ENCODE measurements at places on chromosomes 1 and 21.
A peak's percentile ranks its signal among the peaks of the same experiment; 100 is the strongest.

DNA sequence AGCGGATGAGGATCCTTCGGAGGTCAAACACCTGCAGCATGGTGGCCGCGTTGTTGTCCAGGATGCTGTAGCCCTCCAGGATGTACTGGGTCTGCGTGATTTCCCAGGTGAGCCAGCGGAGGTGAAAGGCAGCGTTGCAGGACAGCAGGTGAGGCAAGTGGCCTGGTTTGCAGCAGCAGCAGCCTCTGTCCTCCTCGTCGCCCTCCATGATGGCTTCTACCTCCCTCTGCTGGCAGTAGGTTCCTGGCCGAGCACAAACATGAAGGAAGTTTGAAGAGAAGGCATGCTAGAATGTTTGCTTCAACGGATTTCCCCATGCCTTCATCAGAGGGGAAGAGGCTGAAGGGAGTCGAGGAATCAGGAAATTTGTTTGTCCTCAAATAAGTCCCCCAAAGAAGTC is 74.7 kb downstream of the NTPCR start:
- DNase-seq = peak; percentile 66

GRCh38 chr1:210655511-210655910 is 326.8 kb downstream of the HHAT start:
- no peak for DNase-seq

DNA sequence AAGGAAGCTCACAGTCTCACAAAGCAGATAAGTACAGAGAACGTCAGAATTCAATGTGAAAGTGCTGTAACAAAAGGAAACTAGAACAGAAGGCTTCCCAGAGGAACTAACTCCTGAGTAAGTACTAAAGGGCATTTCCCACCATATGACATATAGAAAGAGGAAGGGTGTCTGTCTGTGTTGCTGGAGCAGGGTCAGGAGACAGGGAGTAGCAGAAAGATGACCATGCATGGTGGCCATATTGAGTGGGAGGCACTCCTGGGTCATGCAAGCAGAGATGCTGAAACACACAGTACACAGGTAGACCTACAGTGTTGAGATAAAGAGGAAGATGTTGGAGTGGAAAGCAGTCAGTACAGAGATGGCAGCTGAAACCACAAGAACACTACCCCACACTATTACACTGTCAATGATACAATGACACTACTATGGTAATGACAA is 47.3 kb downstream of the SLC25A24 start:
- DNase-seq = no peak

DNA sequence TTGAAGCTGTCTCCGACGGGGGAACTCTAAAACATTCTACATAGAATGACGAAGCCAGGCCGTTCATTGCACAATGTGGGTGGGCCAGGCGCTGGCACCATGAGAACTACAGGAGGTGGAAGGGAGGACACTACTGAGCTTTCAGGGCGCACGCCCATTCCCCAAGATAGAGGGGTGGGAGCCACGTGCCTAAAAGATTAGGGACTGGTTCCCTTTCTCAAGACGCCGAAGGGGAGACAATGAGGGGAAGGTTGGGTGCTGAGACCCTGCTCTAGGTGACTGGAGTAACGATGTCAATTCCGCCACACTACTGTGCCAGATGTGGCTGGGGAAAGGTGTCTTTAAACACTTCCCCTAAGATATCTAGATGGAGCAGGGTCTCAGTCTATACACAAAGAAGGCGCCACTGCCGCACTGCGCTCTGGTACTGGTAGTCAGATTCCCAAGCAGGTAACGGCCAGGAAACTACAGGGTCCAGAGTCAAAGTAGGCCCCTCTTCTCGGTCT is 782 bp downstream of the CSDE1 start:
- no peak for DNase-seq

GRCh38 chr21:45155910-45156309 is 81.5 kb downstream of the ADARB1 start:
- DNase-seq = no peak

DNA sequence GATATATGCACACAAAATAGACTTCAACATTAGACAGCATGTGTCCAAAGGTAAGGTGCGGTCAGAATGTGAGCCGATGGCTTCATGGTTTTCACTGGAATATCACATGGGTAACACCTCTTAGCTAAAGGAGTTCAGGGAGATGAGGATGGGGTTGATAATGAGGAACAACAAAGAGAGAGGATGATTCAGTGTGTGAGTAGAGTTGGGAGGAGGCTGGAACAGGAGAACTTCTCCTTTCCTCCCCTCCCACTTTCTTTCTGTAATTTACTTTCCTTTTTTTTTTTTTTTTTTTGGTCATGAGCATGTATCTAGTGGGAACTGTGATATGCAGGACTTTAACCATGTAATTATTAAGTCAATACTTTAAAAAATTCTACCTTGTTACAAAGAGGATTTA is 99.4 kb downstream of the FASLG start:
- no peak for DNase-seq

- no peak for DNase-seq
Observed at GRCh38 chr1:55213885-55214211, 1.3 kb downstream of the USP24 start.

GRCh38 chr1:61183471-61184039 is 101.2 kb downstream of the NFIA start:
- no peak for DNase-seq

DNA sequence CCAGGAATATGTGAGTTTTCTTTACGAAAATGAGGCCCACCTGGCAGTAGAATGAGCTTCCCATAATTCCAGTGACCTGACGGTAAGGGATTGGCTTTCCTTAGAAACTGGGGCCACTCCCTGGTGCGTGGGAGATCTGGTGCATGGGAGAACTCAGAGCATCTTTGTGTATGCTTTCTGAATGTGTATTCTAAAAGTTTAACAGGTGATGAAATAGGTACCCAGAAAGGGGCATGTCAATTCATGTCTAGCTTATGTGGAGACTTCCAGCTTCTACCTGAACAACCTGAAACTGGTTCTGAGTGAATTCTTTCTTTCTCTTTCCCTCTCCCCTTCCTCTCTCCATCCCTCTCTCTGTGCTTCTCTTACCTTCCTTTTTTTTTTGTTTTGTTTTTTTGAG is 15.2 kb upstream of the FCRLA start:
- DNase-seq = no peak

DNA sequence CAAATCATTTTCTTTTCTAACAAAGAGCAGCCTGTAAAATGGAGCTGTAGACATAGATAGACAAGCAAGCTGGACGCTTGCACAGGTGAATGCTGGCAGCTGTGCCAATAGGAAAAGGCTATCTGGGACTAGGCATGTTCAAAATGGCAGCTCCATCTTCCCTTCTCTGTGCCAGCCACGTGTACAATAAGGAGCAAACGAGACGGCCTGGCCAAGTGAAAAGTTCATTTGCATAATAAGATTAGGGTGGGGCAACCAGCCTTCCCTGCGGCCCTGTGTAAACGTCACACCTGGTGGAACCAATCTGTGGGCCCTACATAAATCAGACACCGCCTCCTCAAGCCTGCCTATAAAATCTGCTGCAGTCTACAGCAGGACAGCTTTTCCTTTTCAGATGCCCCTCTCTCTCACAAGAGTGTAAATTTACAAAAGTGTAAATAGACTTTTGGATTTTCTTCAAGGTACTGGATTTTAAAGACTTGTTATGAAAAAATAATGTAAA is 16.6 kb upstream of the EDEM3 start:
- no peak for DNase-seq

GRCh38 chr1:88634538-88634937 is 49.5 kb upstream of the PKN2 start:
- DNase-seq = no peak

- no peak for DNase-seq
Observed at GRCh38 chr1:231272880-231273279, 31.9 kb downstream of the GNPAT start.

DNA sequence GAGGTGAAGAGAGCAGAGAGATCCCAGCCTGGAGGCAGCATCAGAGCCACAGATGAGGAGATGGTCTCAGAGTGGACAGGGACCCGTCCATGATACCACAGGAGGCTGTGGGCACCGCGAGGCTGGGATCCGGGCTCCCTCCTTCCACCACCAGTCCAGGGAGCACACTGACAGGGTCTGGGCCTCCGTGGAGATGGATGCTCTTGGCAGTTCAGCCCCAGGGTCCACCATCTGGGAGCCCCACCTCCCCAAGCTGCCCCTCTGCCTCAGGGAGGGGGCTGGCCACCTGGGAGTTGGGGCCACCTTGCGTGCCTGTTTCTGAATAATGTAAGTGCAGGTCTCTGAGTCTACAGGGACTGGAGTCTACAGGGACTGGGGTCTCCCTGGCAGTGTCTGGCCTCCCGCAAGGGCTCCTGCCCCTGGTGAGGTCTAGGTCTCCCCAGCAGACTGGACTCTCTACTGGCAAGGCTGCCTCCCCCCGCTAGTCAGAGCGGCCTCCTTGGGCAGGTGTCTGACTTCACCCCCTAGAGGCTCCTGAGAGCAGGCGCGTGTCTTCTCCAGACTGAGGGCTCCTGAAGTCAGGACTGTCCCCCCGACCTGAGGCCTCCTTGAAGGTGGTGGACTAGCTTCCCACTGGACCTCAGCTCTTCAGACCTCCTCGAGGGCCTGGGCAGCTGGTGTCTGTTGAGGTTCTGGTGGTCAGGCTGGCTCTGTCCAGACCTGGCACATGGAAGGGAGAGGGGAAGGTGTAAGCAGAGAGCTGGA is 218.5 kb downstream of the PTPRU start:
- DNase-seq = no peak

GRCh38 chr1:11729498-11730428 is 6.2 kb upstream of the AGTRAP start:
- DNase-seq = no peak

- no peak for DNase-seq
Observed at GRCh38 chr21:35716876-35717565, 343.3 kb downstream of the SETD4 start.

- no peak for DNase-seq
Observed at GRCh38 chr1:87778896-87779295, 450.2 kb downstream of the LMO4 start.

DNA sequence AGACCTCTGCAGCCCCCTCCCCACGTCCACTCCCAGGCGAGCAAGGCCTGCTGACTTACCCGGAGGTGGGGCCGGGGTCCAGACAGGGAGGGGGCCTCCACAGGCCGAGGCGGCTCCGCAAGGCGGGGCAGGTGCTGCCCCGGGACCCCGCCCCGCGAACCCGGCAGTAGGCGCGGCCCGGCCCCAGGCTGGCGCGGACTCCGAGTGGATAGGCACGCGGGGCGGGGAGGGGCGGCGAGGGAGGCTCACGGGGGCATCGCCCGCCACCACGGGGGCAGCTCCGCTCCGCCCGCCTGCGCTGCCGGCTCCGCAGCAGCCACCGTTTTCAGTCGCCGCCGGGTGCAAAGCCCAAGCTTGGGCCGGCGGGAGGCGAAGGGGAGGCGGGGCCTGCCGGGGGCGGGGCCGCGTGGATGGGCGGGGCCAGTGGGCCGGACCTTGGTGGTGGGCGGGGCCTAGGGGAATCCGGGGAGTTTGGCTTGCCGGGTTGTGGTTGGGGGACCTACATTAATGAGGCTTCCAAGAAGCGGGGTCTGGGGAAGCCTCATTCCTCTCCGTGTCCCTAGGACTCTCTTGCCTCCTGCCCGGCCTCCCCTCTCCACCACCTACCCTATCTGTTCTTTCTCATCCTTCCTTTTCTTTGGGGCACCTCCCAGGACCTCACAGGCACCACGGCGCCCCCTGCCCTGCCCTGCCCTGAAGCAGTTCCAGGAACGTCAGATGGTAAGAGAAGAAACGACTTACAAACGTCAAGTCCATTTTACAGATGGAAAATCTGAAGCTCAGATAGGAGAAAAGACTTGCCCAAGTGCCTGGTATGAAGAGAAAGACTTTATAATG is at the start of gene RIMS3:
Gene RIMS3, minus strand, starts transcription at position 348 of the 837 bp plus-strand sequence. CDS start 23,757 bp downstream, outside the sequence.
- peak; percentile 67 for DNase-seq

- DNase-seq = no peak
Observed at GRCh38 chr1:110540891-110541685, 22.1 kb upstream of the KCNA10 start.

- no peak for DNase-seq
Observed at GRCh38 chr1:202661136-202661845, 49.0 kb downstream of the SYT2 start.

DNA sequence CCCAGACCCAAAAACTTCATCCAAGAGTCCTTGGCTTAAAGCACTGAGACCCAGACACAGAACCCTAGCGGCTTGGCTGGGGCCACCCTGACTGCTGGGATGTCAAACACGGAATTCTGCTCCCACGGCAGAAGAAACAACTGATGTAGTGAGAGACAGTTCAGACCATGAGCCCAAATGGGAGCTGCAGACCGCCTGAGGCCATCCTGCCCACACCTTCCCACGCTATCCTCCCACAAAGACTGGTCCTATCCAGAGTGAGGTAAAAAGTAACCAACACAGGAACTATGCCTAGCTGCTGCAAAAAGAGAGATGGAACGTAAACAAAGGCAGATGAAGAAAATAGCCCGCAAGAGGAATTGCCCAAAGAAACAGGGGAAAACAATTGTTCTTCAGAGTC is 203.3 kb downstream of the PTPRU start:
- DNase-seq = no peak

GRCh38 chr1:244762629-244763028 is 72.8 kb upstream of the COX20 start:
- DNase-seq = no peak

DNA sequence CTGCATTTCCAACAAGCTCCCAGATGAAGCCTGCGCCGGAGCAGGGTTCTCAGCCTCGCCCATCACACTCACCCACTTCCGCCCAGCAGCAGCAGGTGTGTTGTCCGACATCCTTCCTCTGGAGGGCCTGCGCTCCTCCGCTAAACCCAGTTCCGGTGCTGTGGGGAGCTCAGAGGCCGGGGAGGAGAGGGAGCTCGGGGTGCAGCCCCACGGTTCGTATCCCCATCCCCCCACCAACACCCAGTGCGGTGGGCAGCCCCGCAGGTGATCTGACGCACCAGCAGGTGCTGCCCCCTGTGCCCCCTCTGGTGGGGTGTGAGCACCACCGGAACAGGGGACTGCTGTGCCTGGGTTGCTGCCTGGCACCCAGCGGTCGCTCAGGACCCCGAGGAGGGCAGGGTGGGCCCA is 3.4 kb upstream of the PEX10 start:
- no peak for DNase-seq

- no peak for DNase-seq
Observed at GRCh38 chr1:100835866-100836842, 58.5 kb downstream of the EXTL2 start.

DNA sequence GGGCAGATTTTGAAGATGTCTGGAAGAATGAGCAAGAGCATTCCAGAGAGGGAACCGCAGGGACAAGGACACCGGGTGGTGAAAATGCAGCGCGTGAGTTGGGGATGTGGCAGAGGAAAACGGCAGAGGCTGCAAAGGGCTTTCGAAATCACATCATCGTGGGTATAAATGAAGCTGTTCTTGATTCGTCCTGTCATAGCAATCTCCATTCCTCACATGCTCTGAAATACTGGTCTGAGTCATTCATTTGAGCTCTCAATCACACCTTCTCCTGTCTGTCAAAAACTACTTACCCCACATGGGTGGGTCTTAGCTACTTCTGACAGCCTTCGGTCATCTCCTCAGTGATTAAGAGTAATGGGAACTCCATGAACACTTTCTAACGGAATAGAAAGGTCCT is 81.5 kb downstream of the ERG start:
- DNase-seq = no peak

- DNase-seq = no peak
Observed at GRCh38 chr21:42750737-42751530, 97.5 kb downstream of the PDE9A start.

Data from pancreas (tissue), 10 donors.